ENCODE measurements at places on chromosomes 11 and 22. TPM values are rescaled to one million over a fixed set of nuclear protein-coding genes. Genes with fewer than 3 reads are reported as not detected.

RASD2 gene
- 0.36 TPM for total RNA-seq

MYO18B gene
- under 0.01 TPM for total RNA-seq

TH gene
- not detected for total RNA-seq

PRG3 gene
- total RNA-seq: not detected

TOLLIP gene
- total RNA-seq: 55.4 TPM

PICALM gene
- total RNA-seq: 294 TPM

KRTAP5-3 gene
- not detected for total RNA-seq

SHANK3 gene
- total RNA-seq: 2.8 TPM
